ENCODE measurements at places on chromosomes 13 and 19.

DNA sequence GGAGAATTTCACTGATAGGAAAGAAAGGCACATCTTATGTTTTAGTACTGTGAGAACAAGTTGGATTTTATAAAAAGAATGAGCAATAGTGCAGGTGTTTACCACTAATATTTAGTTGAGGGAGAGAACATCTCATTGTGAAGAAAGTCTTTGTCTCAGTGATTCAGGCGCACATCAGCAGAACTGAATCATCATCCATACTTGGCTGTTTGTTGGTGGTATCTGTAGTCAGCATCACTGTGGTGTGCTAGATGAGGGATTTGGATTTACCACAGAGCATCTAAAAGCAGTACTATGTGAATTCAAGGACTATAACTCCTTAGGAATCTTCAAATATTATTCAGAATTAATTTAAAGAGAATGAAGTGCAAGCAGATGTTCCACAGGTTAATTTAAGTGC, 1380.5 kb upstream of the ATXN8OS start:
- DNase-seq: no peak

- no peak for DNase-seq
These were observed at the start of gene LGALS13 for GRCh38 chr19:39602224-39602623. TSS of gene LGALS13 (plus strand) at chr19:39602524. CDS start at chr19:39602569, 45 bp downstream.

GRCh38 chr19:54355675-54356074, 9.1 kb downstream of the LAIR1 start:
- DNase-seq: no peak

GRCh38 chr19:44925114-44925891, 10.9 kb downstream of the APOC1 start:
- DNase-seq: no peak

- no peak for DNase-seq
These were observed 16.0 kb upstream of the CNFN start for GRCh38 chr19:42406111-42406510.

GRCh38 chr19:32318884-32319520, 26.4 kb upstream of the ZNF507 start:
- DNase-seq: no peak

DNA sequence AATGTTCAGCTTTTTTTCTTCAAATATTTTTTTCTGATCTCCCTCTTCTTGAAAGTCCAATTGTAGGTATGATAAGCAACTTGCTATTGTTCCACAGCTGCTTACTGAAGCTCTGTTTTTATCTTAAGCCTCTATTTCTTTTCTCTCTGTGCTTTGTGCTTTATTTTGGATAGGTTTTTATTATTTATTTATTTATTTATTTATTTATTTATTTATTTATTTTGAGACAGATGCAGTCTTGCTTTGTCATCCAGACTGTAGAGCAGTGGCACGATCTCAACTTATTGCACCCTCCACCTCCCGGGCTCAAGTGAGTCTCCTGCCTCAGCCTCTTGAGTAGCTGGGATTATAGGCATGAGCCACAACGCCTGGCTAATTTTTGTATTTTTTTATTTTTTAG, 199.4 kb downstream of the KLF12 start:
- DNase-seq: no peak

DNA sequence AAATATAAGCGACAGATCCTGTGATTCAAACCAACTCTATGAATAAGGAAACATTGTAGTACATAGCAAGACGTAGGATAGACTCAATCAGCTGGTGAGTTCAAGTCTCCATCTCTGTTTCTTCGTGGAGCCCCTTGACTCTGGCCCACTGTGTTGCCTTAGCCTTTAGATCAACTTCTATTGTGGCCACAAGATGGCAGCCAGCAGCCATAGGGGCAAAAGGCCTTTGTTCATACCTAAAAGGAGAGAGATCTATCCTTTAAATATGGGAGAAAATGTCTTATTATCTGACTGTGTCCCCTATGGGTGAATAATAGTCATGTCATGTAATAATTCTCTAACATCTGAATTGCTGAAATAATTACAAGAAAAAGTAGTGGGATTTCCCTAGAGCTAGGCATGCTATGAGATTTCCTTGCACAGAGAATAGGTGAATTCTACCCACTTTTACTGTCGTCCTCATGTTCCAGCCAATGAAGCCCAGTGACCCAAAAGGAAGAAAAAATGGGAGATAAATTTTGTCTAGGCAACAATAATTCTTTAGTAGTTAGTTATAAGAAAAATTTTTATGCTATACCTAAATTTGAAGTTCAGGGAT, 129.4 kb downstream of the PCDH20 start:
- DNase-seq: no peak

DNA sequence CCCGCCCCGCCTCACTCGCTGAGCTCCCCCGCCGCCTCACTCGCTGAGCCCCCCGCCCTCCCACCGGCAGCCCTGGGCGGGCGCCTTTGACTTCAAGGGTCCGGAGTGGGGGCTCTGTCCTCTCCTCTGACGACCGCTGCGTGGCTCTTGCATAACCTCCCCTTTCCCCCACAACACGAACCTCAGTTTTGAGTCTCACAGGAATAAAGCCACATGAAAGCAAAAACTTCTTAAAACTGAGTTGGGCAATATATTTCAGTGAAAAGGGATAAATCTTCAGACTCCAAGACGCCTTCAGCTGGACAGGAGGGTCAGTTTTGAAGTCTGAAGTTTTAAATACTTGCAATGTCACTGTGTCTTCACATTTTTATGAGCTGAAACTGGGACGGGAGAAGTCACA, 70.6 kb upstream of the C13orf46 start:
- DNase-seq: no peak

DNA sequence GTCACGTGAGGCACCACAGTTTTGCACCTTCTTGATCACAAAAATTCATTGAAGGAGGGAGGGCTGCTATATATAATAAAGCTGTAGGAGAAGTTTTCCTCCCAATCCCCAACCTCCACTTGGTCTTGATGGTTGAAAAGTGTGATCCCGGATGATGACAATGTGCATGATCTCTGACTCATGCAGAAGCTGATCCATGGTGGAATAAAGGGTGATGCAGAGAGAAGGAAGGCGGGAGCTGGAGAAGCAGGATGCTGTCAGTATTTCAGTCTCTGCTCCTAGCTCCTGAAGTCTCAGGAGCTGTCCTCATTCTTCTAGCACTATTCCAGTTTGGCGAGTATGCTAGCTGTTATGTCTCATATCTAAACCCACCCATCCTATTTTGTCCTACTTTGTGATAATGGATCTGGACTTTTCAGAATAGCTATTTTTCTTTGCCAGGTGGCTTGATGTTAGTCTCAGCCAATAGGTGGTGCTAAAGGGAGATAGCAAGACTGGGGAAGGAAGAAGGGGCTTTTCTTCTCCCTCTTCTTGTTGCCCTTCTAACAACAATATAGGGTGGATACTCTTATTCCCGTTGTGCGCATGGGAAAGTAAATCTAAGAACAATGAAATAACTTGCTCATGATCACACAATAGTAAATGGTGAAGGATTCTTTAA, 65.6 kb upstream of the HTR2A start:
- no peak for DNase-seq

DNA sequence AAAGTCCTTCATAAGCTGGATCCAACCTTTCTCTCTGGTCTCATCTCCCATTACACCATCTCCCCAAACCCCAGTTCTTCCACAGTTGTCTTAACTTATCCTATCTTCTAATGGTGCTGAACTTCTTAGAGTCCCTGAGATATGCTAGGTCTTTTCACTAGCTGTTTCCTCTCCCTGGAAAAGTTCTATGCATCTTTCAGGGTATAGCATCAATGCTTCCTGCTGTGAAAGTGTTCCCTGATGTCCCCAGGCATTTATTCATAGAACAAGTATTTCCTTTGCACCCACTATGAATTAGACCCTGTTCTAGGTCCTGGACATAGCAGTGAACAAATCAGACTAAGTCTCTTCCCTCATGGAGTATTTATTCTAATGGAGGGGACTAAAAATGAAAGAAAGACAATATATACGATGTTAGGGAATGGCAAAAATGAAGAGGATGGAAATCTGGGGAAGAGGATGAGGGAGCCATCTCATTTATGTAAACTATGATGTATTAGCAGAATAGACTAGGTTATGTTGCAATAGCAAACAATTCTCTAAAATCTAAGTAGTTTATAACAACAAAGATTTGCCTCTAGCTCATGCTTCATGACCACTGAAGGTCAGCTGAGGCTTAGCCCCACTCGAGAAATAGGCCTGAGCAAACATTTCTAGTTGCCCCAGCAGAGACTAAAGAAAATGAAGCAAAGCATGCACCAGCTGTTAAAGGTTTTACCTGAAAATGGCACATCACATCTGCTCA, 120.0 kb downstream of the CYSLTR2 start:
- no peak for DNase-seq

- peak; percentile 77 for DNase-seq
These were observed 2.0 kb downstream of the PTH2 start for GRCh38 chr19:49421039-49421877.

- no peak for DNase-seq
These were observed 328.0 kb upstream of the ZNF507 start for GRCh38 chr19:32017176-32017953.

- peak; percentile 93 for DNase-seq
These were observed 13.1 kb downstream of the GRAMD1A start for GRCh38 chr19:35013041-35013819.

- no peak for DNase-seq
These were observed 203.1 kb downstream of the TM9SF2 start for GRCh38 chr13:99704390-99704789.

DNA sequence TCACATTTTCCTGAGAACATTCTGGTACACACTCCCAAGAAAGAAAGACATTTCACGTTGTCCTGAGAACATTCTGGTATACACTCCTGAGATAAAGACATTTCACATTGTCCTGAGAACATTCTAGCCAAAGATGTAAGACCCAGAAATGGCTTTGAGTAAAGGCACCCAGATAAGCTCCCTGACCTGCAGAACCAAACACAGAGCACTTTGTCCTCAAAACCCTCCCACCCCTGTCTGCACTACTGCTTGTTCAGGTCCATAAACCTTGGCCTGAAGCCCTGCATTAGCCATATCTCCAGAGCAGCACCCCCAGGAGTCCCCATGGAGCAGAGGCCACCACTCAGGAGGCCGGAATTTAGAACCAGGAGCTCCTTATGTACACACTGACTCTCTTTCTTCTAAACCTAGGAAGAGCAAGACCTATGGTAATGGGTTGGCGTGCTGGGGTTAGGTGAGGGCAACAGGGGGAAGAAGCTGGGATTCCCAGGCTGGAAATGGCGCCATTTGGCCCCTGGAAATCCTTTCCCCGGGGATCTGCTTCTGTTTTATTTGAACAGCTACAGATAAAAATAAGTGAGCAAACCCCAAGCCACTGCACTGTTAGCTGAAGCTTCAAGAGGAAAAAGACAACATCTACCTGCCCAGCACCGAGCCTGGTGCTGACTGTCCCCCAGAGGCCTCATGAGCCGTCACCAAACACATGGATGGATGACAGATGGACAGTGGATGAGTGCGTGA, 13.7 kb downstream of the GAS6 start:
- no peak for DNase-seq

GRCh38 chr13:113078902-113079780, 26.4 kb upstream of the F7 start:
- no peak for DNase-seq

GRCh38 chr13:70613295-70613694, 505.0 kb upstream of the KLHL1 start:
- DNase-seq: no peak

DNA sequence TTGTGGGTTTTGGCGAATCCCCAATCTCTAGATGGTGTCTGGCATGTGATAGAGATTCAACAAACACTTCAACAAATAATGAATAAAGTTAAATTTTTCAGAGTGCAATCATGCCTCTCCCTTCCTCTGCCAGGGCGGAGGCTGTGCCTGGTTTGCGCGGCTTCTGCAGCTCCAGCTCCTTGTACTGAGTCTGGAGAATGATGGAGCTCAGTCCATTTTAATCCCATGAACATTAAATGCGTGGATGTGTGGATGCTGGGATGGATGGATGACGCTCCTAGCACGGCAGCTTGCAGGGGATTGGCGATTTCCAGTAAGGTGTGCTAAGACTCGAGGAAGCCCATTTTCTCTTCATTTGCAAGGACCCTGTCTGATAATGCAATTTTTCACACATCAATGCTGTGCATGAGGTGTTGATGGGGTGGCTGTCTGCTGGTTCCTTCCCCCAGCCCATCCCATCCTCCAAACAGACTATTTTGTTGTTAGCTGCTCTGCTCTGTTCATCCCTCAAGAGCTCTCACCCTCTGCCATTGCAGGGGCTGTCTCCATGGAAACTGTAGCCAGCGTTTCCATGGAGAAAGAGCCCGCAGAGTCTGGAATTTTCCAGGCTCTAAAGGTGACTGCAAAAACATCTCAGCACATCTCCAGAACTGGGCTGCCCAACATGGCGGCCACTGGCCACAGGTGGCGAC, 92.6 kb upstream of the PEG3 start:
- DNase-seq: no peak

Data from D721Med (cell line).